ENCODE measurements at places on chromosomes 12 and 14.

DNA sequence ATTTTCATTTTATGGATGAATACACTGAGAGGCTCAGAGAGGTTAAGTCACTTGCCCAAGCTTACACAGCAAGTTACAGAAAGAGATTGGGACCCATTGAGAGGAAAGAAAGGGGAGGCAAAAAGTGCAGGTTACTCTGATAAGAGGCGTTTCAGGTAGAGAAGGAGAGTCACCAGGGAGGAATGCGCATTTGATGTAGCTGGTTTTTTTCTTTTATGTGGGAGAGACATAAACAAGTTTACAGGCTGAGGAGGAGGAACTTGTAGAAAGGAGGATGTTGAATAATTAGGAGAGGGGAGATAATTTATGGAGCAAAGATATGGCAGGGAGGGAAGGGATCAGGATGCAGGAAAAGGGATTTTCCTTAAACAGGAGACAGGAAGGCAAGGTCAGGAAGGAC lies 297.0 kb downstream of the PCNX1 start:
- DNase-seq = no peak

GRCh38 chr12:9636851-9637206 lies 29.1 kb upstream of the KLRB1 start:
- no peak for DNase-seq

GRCh38 chr14:22384167-22384549 lies 204.9 kb downstream of the DAD1 start:
- DNase-seq = no peak

DNA sequence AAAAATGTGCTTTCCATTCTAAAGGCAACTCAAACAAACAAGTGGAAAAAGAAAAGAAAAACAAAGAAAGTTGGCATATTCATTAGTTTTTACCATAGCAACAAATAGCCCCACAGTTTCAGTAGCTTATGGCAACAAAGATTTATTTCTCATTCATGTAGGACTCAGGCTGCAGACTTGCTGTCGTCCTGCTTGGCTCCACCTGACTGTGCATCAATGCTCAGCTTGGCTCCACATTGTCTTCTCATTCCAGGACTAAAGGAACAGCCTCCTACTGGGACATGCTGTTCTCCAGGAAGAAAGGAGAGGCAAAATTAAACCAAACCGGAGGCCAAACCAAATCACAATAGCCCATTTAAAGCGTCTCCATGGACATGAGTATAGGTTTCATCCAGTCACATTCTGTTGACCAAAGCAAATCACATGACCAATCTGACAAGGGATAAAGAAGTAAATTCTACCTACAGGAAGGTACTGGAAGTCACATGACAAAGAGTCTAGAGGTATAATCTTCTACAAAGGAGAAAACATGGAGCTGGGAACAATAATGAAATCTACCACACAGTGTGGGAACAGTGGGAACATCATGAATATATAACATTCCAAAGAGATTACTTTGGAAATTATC lies 222.5 kb downstream of the PIK3C2G start:
- DNase-seq = no peak

DNA sequence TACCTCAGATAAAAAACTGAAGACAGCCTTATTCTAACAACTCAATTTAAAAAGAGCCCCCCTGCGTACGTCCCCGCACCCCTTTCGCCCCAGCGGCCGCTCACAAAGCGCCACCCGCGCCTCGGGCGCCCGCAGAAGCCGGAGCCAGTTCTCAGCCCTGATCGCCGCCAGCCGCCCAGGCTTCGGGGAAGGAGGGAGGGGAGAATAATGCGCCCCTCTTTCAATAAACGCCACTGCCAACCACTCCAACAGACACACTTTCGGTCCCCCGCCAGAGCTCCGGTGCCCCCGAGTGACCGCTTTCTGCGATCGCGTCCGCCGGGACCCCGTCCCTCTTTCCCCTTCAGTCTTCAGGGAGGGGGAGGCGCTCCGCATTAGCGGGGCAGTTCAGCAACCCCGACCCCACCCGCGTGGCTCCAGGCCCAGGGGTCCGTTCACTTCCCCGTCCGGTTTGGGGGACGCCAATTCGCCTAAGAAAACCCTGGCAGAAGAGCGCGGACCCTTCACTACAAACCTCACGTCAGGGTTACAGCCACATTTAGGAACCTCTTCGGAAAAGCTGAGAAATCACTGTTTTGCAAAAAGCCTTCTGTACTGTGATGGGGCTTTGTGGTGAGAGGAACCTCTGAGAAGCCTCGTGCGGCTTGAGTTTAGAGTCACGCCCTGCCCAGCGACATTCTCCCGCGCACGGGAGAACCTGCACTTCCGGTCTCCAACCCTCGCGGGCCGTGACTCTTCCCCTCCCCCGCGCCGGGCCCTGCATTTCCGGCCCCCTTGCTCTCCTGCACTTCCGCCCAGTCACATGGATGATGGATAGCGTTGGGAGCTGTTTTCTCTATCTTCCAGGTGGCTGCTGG lies 18.7 kb downstream of the FOXG1 start:
- DNase-seq = no peak

DNA sequence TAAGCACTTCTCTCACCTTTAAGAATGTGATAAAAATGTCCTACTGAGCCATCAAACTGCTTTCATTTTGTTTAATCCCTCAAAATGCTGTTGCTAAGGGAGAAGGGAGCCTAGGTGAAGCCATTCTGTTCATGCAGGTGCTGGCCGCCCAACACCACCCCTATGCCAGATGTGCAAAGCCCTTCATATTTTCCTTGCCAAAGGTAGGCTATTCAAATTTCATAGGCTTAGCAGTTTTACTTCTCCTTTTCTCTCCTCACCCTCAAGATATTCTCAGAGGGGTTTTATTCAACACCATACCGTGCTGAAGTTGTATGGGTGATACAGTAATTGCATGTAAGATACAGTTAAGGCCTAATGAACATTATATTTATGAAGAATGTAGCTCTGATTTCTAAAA lies 461.7 kb downstream of the GXYLT1 start:
- DNase-seq = no peak

GRCh38 chr12:49188916-49189367 lies at the start of gene TUBA1A:
Gene TUBA1A (minus strand): TSS chr12:49189080. CDS start chr12:49188979, 101 bp downstream.
- DNase-seq = peak; percentile 50

- DNase-seq = no peak
Observed at GRCh38 chr12:48787791-48788523, 932 bp downstream of the ADCY6 start.

- DNase-seq = no peak
Observed at GRCh38 chr12:1310653-1311052, 283.7 kb downstream of the FBXL14 start.

DNA sequence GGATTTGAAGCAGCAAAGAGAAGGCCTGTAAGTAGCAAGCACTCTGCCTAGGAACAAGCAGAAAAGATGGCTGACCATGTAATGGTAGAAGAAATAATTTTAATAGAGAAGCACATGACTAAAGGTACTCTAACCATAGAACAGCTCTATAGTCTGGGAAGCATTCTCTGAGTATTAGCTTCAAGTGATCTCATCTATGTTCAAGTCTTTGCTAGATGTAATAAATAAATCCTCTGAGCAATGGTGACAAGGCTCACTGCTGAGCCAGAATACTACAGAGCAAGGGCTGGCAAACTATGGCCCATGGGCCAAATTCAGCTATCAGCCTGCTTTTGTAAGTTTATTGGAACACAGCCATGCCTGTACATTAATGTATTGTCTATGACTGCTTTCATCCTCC lies 84.8 kb downstream of the PEBP1 start:
- no peak for DNase-seq

DNA sequence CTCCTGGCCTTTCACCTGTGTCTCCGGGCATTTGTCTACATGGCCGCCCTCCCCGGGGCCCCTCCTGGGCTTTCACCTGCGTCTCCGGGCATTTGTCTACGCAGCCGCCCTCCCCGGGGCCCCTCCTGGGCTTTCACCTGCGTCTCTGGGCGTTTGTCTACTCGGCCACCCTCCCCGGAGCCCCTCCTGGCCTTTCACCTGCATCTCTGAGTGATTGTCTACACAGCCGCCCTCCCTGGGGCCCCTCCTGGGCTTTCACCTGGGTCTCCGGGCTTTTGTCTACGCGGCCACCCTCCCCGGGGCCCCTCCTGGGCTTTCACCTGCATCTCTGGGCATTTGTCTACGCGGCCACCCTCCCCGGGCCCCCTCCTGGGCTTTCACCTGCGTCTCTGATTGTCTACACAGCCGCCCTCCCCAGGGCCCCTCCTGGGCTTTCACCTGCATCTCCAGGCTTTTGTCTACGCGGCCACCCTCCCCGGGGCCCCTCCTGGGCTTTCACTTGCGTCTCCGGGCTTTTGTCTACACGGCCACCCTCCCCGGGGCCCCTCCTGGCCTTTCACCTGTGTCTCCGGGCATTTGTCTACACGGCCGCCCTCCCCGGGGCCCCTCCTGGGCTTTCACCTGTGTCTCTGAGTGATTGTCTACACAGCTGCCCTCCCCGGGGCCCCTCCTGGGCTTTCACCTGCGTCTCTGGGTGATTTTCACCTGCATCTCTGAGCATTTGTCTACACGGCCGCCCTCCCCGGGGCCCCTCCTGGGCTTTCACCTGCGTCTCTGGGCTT lies 68.0 kb upstream of the GALNT9 start:
- no peak for DNase-seq

GRCh38 chr12:131381716-131382430 lies 329.0 kb upstream of the SFSWAP start:
- DNase-seq = no peak

- no peak for DNase-seq
Observed at GRCh38 chr12:53755893-53756292, 4.1 kb upstream of the CISTR start.

DNA sequence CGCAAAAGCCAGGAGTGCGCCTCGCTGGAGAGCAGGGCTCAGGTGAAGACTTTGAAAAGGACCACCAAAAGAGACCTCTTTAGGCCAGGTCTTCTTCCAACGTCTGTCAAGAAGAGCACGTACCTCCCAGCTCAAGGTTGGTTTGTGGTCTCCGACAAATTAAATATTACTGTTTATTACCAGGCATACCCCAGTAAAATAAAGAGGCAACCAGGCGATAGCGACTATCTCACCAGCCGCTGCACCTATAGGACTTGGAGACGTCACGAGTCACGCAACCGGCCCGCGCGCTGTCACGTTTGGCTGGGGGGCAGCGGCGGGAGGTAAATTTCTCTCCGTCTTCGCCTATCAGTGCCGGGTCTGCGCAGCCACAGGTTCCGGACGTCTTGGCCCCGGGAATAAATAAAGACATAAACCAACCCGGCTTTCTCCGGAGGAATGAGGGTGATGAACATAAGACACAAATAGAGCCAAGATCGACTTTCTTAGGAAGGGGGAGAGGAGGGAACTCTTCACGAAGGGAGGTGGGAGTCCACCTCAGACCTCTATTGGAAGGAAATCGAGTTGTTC lies 2.0 kb upstream of the TBX5 start:
- no peak for DNase-seq

DNA sequence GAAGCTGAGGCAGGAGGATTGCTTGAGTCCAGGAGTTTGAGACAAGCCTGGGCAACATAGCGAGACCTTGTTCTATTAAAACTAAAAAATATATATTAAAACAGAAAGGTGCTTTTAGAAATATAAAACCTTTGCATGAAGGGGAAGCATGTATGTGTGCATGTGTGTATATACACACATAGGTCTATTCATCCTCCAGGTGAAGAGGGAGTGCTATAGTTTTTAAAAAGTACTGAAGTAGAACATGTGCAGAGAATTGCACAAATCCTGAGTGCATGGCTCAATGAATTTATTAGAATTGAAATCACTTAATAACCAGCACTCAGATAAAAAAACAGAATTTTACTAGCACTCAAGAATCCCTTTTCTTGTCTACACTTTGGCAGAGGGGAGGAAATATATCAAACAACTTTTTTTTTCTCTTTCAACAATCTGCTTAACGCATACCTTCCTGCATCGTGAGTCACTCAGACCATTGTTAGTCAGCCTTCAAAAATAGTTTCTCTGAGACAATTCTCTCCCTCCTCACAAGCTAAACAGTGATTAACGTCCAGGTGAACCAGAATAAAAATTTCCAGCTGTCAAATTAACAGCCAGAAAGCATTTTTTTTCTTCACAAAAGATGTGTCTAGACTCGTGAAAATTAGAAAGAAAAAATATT lies 17.7 kb upstream of the NEDD1 start:
- no peak for DNase-seq

DNA sequence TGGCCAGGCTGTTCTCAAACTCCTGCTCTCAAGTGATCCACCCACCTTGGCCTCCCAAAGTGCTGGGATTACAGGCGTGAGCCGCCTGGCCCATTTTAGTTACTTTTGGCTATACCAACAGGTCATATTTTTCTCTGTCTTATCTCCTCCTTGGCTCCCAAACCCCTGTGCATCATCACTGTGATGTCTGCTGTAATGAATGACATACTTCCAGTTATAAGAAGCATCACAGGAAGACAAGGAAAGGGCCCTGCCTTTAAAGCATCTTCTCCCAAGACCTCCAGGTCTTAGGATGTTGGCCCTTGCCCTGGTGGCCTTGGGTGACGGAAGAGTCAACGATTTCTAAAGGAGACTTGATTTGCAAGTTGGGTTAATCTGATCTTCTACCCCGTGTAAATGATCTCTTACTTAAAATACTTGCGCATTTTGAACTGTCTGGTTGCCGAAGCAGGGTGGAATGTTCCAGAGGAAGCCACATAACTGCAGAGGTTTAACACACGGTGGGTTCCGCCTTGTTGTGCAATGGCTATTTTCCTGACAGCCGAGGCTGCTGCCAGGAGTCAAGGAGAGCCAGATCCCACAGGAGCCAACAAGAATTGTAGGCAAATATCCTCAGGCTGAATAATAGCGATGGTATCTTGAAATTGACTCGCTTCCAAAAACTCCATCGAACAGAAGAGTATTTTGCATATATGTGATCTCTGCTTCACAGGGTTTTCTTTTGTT lies 55.7 kb upstream of the PLXNC1 start:
- DNase-seq = peak; percentile 75

DNA sequence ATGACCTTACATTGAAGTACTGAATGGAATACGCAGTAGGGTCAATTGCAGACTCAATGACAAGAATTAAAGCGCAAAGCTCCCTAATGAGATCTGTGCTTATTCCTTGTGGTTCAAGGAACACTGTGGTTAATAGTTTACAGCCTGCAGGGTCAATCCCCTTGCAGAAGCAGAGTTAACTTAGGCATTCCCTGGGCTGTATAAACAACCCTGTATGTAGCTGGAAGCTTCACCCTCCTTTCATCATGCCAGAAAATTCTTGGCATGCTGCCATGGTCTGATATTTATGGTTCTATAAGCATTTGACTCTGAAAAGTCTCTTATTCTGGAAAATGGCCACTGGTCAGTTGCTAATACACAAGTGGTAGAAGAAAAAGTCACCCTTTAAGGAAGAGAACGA lies 227.7 kb downstream of the NOVA1 start:
- peak; percentile 31 for DNase-seq

- no peak for DNase-seq
Observed at GRCh38 chr14:98928418-98928817, 343.6 kb downstream of the BCL11B start.

DNA sequence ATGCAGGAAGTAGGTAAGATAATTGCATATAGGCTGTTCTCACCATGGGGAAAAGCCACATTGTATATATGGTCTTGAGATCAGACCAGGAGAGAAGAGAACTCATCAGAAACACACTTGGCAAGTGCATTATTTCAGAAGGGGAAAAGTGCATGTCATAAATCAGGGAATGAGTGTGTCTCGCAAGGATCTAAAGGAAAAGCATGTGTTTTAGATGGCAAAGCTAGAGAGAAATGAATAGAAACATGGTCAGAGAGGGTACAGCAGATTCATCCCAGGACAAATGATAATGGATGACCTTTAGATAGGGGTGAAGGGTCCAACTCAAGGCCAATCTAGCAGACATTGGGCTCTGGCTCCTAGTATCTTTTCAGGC lies 230.2 kb upstream of the NAV3 start:
- DNase-seq = no peak

Data from LNCaP clone FGC (cell line).